ENCODE measurements at places on chromosomes 5 and 9.

GRCh38 chr5:173775261-173776197 is 112.6 kb upstream of the CPEB4 start:
- no peak for DNase-seq

- no peak for DNase-seq
Measured at GRCh38 chr9:94822273-94822672, 95.8 kb downstream of the AOPEP start.

GRCh38 chr5:1292846-1293415 is 1.9 kb downstream of the TERT start:
- no peak for DNase-seq

- DNase-seq, result no peak
Measured at GRCh38 chr5:151208481-151208914, 15.4 kb downstream of the CCDC69 start.

DNA sequence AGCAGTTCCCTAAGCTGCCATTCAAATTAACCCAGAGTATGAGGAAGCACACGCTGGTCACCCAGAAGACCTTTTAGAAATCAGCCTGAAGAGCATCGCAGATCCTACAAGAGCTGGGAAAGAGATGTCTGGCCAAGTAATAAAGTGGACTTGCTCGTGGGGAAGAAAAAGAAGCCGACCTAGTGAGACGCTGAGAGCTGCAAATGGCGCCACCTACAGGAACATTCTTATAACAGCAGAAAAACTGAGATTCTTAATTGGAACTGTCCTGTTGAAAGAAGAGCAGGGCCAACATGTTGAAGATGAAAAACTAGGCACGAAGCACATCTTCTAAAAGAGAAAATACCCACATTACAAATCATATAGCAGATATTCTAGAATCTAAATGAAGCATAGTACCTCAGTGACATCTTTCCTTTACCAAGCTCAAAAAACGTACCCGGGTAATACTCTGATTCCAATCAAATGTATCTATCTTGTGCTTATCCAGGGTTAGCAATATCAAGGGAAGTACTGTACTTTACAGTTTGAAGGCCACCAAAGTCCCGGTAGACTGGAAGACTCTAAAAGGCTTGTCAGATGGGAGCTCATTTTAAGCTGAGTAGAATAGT is 3.9 kb upstream of the GNAQ start:
- peak; percentile 41 for DNase-seq

DNA sequence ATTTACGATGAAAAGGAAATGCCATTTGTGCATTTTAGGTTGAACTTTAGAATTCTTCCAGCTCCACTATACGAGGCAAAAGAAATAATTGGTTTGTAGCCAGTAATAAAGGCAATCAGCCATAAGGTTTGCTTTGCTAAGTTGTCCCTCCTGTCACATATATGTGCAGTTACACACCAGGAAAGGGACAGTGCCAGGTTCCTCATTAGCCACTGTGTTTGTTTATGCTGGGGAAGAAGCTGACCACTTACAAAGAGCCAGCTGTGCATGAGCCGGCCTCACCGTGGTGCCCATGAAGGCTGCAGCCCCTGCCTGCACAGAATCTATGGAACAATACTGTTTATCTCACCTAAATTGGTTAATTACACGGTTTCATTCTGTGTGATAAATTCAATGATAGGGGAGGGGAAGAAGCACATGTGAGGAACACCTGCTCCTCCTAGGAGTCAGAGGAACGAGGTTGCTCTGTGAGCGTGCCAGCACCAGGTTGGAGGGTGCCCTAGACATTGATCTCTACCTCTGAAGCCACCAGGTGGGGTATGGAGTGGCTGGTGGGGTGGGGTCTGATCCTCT is 173.8 kb upstream of the DAP start:
- no peak for DNase-seq

DNA sequence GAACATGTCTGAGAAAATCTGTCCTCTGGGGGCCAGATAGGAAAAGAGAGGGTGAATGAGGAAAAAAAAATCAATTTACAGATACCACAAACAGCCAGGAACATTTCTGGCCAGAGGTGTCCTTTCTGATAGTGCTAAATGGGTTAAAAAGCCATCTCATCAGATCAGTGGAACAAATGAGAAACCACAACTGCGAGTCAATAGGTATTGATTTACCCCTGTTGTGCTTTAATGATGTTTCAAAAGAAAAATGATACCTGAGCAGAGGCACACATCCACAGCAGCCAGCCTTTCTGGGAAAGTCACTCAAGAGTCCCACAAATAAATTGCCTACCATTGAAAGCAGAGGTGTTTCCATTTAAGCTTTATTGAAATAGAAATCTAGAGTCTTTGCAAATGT is 79.3 kb upstream of the PTGER4 start:
- DNase-seq, result no peak

DNA sequence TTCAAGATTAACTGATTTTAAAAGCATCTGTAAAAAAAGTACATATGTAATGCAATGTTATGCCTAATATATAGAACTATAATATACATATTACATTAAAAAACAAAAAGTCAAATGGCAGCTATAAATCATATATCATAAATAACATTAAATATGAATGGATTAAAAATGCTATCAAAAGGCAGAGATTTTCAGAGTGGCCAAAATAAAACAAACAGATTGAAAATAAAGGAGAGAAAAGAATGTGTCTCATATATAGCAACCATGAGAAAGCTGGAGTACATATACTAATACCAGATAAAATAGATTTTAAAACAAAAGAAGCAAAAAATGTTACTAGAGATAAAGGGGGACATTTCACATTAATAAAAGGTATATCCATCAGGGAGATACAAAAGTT is 38.5 kb downstream of the S1PR3 start:
- no peak for DNase-seq

- no peak for DNase-seq
Measured at GRCh38 chr5:133392448-133392847, 219.9 kb downstream of the FSTL4 start.

DNA sequence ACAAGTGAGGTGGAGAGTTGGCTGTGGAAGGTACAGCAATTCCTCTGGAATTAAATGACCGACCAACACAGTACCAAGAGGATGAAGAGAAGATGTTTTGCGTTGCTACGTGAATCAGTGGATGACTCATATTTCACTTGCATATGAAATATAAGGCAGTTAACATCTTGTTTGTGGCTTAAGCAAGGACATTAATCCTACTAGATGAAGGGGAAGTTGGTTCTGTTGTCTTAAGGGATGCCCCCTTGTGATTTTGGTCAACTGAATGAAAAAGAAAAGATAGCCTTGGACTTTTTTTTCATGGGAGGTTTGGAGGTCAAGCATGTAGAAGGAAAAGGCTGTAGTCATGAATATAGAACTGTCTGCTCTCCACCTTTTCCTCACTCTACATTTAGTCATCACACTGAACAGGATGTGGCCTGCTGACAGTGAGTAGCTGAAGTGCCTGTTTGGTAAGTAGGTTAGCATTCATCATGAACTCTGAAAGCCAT is 33.9 kb downstream of the VLDLR start:
- DNase-seq, result no peak

- DNase-seq, result no peak
Measured at GRCh38 chr9:3028535-3028934, 184.6 kb upstream of the PUM3 start.

GRCh38 chr9:91037511-91038482 is 236.2 kb downstream of the SYK start:
- peak; percentile 58 for DNase-seq

DNA sequence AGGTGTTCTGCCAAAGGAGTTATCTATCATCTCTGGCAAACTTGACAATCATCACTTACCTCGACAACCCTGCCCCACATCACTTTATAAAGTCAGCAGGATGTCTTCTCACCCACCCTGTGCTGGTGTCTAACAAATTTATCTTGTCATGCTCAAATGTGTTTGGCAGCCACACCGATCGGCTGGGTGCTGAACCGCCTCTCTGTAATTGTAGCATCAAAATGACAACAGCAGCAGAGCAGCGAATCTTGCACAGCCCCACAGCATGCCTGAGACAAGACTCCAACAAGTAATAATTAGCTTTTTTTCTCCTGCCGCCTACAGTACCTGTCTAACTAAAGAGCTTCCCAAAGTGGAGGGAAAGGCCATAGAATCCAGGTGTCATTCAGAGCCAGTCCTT is 176.2 kb downstream of the NR3C1 start:
- DNase-seq, result no peak

DNA sequence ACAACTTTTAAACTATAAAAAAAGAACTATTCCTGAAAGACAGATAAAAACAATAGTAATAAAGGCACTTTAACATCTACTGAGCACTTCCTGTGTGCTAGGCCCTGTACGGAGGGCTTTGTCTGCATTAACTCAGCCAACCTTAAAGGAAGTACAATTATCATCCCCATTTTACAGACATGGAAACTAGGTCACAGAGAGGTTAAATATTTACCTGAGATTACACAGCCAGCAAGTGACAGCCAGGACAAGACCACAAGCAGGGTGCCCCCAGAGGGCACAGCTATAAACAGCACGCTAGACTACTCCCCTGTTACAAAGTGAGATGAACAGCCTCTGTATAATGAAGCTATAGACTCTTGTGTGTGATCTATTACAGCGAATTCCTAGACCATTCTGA is 25.5 kb downstream of the DDX31 start:
- no peak for DNase-seq

GRCh38 chr5:6632324-6632887 is 438 bp downstream of the NSUN2 start:
- no peak for DNase-seq

GRCh38 chr5:149268928-149269557 is 2.6 kb upstream of the AFAP1L1 start:
- DNase-seq, result no peak

DNA sequence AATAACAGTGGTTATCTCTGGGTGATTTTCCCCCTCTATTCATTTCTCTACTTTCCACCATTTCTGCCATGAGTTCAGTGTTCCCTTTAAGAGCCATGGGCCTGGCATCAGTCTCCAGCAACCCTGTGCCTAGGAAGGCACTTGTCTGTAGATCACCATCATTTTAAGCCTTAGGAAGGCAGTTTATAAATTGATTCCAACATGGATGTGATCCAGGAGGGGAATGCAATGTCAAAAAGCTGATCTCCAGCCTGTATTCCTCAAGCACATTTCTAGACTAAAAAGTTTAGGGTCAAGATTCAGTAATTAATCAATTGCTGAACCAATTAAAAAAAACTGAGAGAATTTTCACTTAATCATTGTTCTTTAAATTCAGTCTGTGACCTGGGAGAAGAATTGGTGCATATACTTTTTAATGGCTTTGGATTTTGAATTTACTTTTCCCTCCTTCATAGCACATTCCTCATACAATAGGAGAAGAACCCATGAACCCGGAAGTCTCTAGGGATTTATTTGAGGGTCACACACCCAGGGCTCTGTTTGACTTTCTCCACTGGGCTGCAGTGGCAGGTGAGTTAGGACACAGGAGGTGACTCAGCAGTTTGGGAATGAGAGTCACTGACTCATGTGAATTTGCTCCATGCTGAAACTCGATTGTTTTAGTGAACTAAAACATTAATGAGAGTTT is 6.1 kb upstream of the ERMP1 start:
- DNase-seq, result no peak

DNA sequence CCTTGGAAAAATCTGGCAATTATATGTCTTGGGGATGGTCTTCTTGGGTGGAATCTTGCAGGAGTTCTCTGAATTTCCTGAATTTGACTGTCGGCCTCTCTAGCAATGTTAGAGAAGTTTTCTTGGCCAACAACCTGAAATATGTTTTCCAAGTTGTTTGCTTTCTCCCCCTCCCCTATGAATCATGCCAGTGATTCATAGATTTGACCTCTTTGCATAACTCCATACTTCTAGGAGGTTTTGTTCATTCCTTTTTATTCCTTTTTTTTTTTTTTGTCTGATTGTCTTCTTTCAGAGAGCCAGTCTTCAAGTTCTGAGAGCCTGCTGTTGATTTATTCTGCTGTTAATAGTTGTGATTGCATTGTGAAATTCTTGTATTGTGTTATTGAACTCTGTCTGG is 56.7 kb upstream of the SLC44A1 start:
- DNase-seq, result no peak

- no peak for DNase-seq
Measured at GRCh38 chr5:68646144-68646543, 430.6 kb downstream of the PIK3R1 start.

DNA sequence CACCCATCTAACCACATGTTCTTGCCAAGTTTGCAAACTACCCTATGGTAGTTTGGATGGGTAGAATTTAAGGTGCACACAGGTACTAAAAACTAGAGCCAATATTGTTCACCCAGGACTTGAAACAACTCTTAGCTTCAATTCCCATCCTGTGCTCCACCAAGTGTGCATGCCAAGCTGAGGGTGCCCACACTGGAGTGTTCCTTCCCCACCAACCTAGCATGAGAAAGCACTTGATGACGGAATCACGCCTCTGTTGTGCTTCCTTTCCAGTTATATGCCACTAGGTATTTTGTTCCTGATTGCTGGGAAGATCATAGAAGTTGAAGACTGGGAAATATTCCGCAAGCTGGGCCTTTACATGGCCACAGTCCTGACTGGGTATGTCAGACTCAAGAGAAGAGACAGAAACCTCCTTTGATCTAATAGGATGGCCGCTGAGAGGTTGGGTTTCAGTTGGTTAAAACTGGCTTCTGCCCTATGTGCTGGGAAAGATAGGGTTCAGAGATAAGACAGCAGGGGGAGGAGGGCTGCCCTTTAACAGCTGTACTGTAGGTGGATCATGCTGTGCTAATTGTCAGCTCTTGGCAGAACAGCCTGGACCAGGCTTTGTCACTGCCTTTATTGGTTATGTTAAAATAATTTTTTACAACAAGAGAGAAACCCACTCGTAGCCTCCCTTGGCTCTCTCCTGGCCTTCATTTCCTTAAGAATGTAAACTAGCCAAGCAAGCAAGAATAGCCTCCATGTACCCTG is 83.5 kb downstream of the SLC1A1 start:
- DNase-seq, result no peak

DNA sequence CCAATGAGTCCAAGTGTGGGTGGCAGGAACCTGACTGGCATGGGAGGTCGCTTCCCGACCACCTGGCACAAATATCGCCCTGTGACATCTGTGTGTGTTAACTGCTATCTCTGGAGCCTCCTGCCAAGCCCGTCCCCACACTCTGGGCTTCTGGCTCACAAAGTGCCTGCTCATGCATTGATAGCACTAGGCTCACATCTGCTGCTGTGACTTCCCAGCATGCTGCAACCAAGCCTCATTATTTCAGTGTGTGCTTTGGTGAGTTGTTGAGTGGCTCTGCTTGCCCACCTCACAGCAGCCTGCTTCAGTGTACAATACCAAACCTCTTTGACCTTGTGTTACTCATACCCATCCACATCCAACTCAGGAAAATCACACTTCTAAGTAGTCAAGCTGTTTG is 139.8 kb downstream of the APBA1 start:
- DNase-seq, result no peak

Measured in Right ventricle myocardium superior (tissue), 1 donor.